ENCODE measurements at places on chromosomes 4 and X. TPM values are rescaled to one million over a fixed set of nuclear protein-coding genes. Genes with fewer than 3 reads are reported as not detected.

DNA sequence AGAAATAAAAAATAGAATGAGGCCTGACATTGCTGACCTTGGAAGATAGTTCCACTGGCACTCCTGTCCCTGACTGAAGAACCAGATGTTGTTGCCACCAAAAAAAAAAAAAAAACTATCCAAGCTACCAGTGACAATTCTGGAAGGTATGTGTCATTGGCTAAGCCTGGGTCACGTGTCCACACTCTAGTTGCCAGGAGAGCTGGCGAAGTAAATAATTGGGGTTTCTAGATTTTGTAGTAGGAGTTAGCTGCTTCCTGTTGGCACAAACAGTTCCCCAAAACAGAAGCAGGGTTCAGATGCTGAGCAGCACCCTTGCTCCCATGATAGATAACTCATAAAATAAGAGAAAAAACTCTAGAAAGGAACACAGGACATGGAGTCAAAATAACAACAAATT, 20.5 kb downstream of the MND1 start:
- DNase-seq: no peak

Gene PTCHD1
- not detected for total RNA-seq

Gene XPNPEP2
- total RNA-seq: 0.07 TPM

Gene NLGN4X
- 0.35 TPM for total RNA-seq

- DNase-seq: no peak
These were observed 34.0 kb upstream of the RNF128 start for GRCh38 chrX:106692425-106693065.

DNA sequence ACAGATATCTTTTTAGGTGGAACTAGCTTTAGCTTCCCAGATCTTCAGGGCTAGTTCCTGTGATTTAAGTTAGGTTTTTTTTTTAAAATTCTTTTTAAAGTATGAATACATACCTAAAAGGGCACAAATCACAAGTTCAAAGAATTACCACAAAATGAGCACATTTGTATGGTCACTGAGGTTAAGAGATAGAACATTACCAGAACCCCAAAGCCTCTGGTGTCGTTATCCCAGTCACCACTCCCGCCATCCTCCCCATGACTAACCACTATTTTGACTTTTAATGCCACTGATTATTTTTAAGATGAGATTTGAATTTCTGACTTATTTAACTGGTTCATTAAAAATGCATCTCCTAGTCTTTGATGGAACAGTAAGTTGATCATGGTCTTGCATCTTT, 5.4 kb downstream of the PGK1 start:
- DNase-seq: no peak

DNA sequence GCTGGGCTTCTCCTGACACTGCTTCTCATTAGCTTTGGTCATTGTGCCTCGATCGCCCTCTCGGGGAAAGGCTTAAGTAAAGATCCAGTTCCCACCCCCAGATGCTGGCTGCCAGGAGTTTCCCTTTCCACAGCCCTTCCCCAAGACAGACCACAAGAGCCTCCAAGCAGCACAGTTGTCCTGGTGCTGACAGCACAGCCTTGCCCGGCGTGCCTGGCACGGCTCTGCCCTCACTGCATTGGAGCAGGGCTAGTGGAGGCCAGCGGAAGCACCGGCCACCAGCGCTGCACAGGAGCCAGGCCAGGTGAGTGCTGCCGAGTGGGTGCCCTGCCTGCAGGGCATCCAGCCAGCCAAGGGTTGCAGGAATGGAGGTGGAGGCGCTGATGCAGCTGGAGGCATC, 9.7 kb upstream of the MSANTD1 start:
- no peak for DNase-seq

GRCh38 chr4:107034996-107035818, 906 bp downstream of the DKK2 start:
- DNase-seq: no peak

Gene MCUB
- total RNA-seq: 34.4 TPM

DNA sequence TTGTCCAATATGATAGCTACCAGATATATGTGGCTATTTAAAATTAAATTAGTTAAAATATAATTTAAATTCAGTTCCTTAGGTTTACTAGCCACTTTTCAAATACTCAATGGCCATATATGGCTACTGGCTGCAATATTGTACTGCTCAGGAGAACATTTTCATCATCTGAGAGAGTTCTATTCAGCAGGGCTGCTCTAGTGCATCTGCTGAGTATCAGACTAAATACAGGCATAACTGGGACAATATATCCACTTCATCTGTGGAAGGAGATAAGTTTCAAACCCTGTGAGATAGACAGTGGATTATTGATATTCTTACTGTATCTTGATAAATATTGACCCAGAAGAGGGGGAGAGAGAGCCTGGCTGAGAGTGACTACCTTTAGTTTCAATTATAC, 240.1 kb upstream of the ANKRD50 start:
- DNase-seq: no peak

DNA sequence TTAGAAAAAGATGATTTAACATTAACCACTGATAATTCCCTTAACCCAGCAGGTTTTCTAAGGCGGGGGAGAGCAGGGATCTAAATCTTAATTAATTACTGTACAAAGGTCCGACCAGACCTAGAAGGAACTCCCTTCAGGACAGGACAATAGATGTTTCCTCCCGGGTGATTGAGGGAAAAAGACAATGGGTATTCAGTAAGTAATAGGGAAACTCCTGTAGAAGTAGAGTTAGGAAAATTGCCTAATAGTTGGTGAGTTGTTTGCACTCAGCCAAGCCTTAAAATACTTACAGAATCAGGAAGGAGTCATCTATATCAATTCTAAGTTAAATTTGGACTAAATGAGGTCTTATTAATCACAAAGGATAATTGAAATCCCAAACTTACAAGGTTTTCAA, 5.8 kb upstream of the SRD5A3 start:
- no peak for DNase-seq

- no peak for DNase-seq
These were observed 1.0 kb upstream of the AASDH start for GRCh38 chr4:56388306-56388705.
